Epithelial cell of prostate (primary cell): ENCODE measurements at places on chromosomes 4 and X.
A peak's percentile ranks its signal among the peaks of the same experiment; 100 is the strongest.

- DNase-seq, result peak; percentile 62
Measured at GRCh38 chrX:10794203-10794630, 173.8 kb upstream of the MID1 start.

DNA sequence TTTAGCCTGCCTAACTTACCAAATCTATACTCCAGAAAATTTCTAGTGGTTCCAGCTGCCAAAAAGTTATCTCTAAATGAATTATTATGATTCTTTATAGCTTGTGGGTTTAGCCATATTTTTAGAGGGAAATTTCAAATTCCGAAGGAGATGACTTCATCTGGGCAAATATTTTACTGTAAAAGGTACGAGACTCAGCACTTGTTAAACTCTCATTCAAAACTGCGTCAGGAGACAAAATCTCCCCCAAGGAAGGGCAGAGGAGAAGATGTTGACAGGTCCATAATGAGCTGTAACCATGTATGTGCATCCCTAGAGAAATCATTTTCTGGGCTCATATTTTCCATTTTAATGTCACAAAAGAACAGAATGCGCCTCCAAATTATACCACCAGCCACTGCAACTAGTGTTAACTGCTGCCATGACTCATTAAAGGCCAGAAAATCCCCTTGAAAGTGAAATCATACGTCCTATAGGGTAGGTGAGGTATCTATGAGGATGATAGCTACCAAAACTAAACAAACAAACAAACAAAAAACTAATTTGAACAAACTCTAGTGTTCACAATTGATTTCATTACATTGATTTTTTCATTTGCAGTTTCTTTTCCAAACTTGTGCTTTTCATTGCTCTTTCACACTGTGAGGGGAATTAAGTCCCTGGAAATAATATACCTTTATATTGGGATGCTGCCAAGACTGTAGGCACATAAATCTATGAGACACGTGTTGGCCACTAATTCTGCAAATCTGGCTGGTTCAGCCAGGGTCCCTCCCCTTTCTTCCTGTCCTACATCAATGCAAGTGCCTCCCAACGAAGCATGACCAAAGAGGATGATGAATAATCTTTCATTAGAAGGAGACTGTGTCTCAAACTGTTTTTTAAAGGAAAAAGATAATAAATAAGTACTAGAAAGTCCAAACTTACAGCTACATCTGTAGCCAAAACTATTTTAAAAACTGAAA, 85.8 kb downstream of the ARHGAP6 start:
- no peak for DNase-seq

GRCh38 chrX:100883654-100884053, 9.5 kb upstream of the NOX1 start:
- DNase-seq, result no peak

GRCh38 chrX:14675500-14675899, 146.2 kb downstream of the GLRA2 start:
- no peak for DNase-seq

DNA sequence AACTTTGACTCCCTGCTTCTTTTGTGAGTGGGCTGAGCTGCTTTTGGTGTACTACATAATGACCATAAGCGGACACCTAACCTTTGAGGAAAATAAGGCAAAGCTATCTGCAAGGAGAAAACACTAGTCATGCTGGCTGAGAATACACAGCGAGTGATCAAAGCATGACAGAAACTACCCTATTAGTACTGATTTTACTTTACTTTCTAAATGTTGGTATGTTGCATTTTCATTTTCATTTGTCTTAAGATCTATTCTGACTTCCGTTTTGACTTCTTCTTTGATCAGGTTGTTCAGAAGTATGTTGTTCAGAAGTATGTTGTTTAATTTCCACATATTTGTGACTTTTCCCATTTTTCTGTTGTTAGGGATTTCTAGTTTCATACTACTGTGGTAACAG, 361.1 kb downstream of the TRAM1L1 start:
- no peak for DNase-seq

DNA sequence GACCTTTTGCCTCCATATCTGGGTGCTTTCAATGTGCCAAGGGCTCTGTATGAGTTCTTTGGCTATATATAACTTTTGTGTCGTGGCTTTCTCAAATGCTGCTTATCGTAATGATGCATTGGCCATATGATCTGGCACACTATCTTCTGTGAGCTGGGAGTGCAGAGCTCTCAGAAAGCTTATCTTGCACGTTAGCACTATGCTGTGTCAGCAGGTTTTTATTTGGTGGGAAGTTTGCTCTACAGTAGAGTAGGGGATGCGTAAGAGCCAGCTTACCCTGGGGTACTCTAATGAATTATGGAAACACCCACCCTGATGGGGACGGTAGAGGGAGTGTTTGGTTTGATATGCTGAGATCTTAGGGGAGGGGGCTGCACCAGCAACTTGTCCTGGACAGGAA, 119.6 kb downstream of the FAAH2 start:
- DNase-seq, result no peak

- DNase-seq, result no peak
Measured at GRCh38 chrX:66050140-66050569, 10.3 kb upstream of the VSIG4 start.

- peak; percentile 91 for DNase-seq
Measured at GRCh38 chr4:148441986-148442831, at the start of gene NR3C2. Gene NR3C2, minus strand, starts transcription at chr4:148442414.

- DNase-seq, result no peak
Measured at GRCh38 chr4:60809486-60809800, 390.7 kb upstream of the ADGRL3 start.

GRCh38 chr4:169283114-169283509, 12.4 kb upstream of the SH3RF1 start:
- peak; percentile 78 for DNase-seq

DNA sequence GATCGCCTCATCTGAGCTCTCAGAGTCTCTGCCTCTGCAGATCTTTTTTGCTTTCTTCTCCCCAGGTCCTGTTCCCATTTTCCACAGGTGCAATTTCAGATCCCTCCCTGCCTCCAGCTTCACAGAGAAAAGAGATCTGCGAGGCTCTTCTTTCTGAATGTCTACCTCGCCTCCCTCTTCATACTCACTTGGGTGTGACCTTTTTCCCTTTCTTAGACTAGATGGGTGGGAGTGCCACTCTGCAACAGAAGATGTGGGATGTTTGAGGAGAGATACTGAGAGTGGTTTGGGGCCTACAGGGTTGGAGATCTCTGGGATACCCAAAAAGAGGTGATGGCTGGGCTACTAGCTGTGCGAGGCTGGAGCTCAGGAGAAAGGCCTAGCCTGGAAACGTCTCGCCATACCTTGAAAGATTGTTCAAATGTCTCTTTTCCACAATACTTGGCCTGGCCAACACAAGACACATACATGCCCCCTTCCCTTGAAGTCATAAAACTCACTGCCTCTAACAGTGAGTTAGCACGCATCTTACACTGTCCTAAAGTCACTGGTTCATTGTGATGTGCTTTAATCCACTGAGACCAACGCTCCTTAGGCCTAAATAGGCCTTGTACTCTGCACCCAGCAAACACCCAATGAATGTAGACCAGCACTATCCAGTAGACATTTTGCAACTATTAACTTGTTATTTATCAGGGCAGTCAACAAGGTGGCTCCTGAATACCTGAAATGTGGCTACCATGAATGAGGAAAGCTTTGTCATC, 33.6 kb downstream of the IRF2 start:
- no peak for DNase-seq

DNA sequence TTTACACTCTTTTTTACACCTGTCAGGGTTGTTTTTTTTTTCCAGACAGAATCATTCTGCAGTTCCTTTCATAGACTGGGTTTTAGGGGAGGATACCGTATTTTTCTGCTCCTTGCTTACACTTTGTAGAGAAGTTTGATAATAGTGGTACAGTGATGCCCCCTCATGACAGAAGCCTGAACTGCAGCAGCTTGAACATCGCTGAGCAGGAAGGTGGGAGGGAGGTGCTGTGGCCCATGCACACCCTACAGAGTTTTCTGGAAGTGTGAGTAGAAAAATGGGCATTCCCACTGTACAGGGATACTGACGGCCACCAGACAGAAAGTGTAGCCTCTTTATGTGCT, 54.5 kb downstream of the RAB40A start:
- DNase-seq, result no peak

DNA sequence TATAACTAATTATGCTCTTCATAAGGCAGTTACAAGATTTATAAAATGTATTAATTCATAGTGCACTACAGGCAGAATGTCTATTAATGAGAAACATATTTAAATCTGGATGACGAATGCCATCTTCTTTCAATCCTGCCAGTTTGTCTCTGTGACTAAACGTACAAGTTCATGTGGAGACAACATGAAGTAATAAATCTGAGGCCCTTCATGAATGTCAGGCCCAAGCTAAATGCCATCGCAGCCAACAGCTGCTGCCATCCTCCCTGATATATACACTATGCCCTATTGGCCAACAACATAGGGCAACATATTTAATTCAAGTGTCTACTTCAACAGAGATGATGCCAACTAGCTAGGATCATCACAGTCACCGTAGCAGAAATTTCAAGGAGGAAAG, 43.7 kb downstream of the TSPAN5 start:
- DNase-seq, result no peak

GRCh38 chr4:147823130-147823529, 91.2 kb downstream of the ARHGAP10 start:
- DNase-seq, result no peak

DNA sequence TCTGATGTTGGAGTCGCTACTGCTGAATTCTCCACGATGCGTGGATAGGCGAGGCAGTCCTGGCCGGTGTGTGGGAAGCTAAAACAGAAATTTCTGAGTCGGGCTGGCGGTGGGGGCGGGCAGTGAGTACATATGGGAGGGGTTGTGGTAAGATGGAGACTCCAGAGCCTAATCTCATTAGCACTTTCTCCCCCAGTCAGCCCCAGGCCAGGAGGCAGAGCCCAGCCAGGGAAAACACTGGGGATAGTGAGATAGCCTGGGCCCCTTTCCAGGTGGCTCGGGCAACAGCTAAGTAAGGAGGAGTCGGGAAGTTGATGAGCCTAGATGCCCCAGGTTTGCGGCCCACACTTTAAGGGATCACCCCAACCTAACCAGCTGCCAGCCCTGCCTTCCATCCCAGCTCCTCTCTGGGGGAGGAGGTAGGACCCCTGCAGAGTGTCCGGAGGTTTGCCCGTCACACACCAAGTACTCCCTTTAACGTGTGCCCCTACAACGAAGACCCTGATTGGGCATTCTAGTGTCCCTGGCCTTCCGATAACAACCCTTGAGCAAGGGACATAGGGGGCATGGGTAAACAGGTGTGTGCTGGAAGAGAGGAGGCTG, 2.4 kb upstream of the LOC101059915 start:
- DNase-seq, result no peak

DNA sequence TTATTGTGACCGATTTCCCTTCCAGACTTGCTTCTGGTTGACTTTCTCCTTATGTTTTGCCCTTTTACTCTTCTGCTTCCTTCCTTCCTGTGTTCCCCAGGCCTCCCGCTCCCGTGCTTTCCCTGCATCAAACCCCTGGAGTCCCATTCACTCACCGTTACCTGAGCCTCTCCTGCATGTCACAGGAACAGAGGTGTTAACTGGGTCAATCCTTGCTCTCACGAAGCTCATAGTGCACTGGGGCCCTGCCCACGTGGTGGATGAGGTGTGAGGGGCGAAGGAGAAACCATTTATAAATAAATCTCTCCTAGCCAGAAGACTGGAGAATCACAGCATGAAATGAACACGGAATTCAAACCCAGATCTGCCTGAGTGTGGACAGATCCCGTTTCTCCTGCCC, 83.1 kb upstream of the MSX1 start:
- DNase-seq, result no peak

DNA sequence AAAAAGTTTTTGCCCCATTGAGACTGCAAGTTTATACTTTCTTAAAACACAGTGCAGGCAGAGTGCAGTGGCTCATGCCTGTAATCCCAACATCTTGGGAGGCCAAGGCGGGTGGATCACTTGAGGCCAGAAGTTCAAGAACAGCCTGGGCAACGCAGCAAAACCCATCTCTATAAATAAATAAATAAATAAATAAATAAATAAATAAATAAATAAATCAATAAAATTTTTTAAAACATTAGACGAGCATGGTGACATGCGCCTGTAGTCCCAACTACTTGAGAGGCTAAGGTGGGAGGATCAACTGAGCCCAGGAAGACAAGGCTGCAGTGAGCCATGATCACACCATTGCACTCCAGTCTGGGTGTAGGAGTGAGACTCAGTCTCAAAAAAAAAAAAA, 213.3 kb downstream of the LRBA start:
- DNase-seq, result no peak

DNA sequence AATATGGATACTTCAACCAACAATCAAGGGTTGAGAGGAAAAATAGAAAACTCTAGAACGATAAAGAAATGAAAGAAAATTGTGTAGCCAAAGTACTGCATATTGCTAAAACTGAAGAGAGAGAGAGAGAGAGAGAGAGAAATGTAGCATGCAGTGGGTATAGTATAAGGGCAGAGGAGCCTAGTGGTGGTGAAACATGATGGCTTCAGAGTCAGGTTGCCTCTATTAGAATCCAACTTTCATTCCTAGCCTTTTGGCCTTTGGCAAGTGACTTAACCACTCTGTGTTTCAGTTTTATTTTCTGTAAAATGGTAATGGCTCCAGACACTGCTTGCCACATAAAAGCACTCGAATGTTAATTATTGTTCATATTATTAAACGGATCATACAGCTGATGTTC, 71.2 kb upstream of the NAF1 start:
- DNase-seq, result no peak

DNA sequence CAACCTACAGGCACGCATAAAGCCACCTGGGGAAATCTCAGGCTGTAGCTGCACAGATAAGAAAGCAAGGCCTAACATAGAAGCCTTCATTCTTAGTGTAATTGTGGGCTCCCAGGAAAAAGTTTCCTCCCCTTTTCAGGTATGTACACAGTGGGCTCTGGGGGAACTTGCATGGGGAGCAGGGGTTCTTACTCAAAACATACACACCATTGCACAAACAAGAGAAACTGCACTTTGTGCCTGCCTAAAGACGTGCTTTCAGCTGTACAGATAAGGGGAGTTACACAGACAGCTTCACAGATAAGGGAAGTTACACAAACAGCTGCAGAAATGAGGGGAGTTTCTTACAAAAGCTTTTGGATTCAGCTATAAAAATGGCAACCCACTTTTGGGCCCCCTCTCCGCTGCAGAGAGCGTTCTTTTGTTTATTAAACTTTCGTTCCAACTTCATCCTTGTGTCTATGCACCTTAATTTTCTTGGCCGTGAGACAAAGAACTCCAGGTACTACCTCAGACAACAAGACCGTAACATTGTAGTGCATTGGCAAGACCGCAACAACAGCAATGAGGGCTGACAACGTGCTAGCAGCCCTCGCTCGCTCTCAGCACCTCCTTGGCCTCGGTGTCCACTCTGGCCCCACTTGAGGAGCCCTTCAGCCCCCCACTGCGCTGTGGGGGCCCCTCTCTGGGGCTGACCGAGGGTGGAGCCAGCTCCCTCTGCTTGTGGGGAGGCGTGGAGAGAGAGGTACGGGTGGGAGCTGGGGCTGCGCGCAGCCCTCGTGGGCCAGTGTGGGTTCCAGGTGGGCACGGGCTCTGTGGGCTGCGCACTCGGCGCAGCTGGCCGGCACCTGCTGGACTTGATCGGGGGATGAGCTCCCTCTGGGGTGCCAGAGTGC, 317.5 kb downstream of the RAPGEF2 start:
- no peak for DNase-seq

- no peak for DNase-seq
Measured at GRCh38 chr4:112327965-112328733, 31.0 kb downstream of the ALPK1 start.

- no peak for DNase-seq
Measured at GRCh38 chrX:100368167-100368566, 41.9 kb downstream of the PCDH19 start.
